ENCODE measurements at places on chromosomes 6 and 20.

- H3K36me3 ChIP-seq = no peaks in the 10 kb centered on the region
- no peaks in the 10 kb centered on the region for H3K27me3 ChIP-seq
- H3K4me1 ChIP-seq = no peaks in the 10 kb centered on the region
- no peak for DNase-seq
- no peak overlapping the region for H3K27ac ChIP-seq
- H3K4me3 ChIP-seq = no peak overlapping the region
Observed at GRCh38 chr6:73873081-73873480, 177.1 kb downstream of the CD109 start.

- peaks cover 5% of the 10 kb centered on the region for H3K4me1 ChIP-seq
- H3K4me3 ChIP-seq = no peak overlapping the region
- no peak for DNase-seq
- H3K36me3 ChIP-seq = no peaks in the 10 kb centered on the region
- H3K27ac ChIP-seq = no peak overlapping the region
- no peaks in the 10 kb centered on the region for H3K27me3 ChIP-seq
Observed at GRCh38 chr6:37966801-37967200, 147.3 kb downstream of the ZFAND3 start.

GRCh38 chr20:47281376-47281775 lies 75.1 kb downstream of the ZMYND8 start:
- no peak overlapping the region for H3K4me3 ChIP-seq
- peaks cover 30% of the 10 kb centered on the region for H3K4me1 ChIP-seq
- H3K36me3 ChIP-seq = peaks cover 39% of the 10 kb centered on the region
- DNase-seq = no peak
- H3K27ac ChIP-seq = no peak overlapping the region

GRCh38 chr20:25992146-25992545 lies 295.5 kb upstream of the ZNF337 start:
- H3K36me3 ChIP-seq = no peaks in the 10 kb centered on the region
- no peak overlapping the region for H3K4me3 ChIP-seq
- no peak overlapping the region for H3K27ac ChIP-seq
- no peaks in the 10 kb centered on the region for H3K27me3 ChIP-seq

GRCh38 chr6:151842816-151843215 lies 35.3 kb downstream of the ESR1 start:
- DNase-seq = no peak
- H3K27ac ChIP-seq = no peak overlapping the region
- no peaks in the 10 kb centered on the region for H3K27me3 ChIP-seq
- no peaks in the 10 kb centered on the region for H3K36me3 ChIP-seq
- H3K4me1 ChIP-seq = no peaks in the 10 kb centered on the region

DNA sequence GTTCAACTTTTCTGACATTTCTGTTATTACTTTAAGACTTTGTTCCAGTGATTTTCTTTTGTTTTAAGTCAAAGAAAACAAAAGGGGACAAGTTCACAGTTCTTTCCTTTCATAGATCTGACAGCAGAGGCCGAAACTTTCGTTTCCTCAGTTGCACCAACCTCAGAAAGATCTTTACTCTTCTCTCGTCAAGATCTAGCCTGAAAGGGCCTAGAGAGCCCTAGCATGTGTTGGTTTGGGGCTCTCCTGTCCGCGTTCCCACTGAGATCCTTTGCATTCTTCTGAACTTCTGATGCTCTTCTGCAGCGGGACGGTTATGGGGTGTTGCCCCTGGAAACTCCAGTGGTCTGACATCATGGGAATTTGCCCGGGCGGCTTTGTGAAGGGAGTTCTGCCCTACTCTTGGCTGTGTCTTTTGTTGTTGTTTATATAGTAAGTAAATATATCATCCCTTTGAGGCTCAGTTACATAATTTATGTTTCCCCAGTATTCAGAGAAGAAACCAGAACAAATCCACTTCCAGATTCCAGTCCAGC lies 129.1 kb downstream of the SASH1 start:
- DNase-seq = peak; percentile 73
- peak overlapping the region; percentile 65 for H3K27ac ChIP-seq
- no peaks in the 10 kb centered on the region for H3K27me3 ChIP-seq
- peaks cover 21% of the 10 kb centered on the region for H3K4me1 ChIP-seq

- no peak overlapping the region for H3K27ac ChIP-seq
- H3K27me3 ChIP-seq = no peaks in the 10 kb centered on the region
- H3K4me1 ChIP-seq = no peaks in the 10 kb centered on the region
- peak; percentile 61 for DNase-seq
- no peaks in the 10 kb centered on the region for H3K36me3 ChIP-seq
Observed at GRCh38 chr6:121971931-121972335, 427.5 kb upstream of the HSF2 start.

Data from astrocyte (in vitro differentiated cells and primary cell).